ENCODE measurements at places on chromosomes 5 and 9.

DNA sequence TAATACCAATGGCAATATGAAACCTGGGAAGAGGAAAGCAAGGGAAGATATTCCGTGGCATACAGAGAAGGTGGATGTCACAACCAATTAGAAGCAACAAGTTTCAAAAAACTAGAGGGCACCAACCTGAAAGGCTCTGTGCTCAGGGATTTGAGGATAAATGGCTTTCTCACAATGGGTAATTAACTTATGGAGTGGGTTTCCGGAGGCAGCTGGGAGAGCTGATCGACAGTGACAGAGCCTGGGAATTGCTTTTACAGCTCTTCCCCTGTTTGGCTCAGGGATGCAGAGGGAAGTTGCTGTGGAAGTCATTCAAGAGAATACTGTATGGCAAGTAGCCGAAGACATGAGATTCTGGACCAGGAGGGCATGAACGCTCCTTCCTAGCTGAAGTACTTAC is 237.0 kb downstream of the KIF4B start:
- DNase-seq, result no peak

DNA sequence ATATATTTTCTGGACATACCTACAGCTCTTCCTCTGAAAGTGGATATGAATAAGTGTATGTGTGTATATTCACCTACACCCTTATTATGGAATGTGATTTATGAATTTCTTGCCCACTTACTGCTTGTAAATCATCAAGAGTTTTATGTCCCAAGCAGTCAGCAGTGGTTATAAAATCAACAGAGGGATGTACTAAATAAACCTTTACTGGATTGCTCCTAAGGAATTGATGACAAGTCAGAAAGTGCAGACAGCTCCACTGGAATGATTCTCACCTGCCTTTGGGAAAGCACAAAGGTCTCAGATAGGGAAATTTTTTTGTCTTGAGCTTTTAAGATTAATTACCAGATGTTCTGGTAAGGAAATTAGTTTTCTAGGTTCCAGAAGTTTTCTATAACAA is 9.3 kb downstream of the TMEM174 start:
- DNase-seq, result no peak

- no peak for DNase-seq
These were observed 6.9 kb upstream of the DMRT3 start for GRCh38 chr9:969310-970150.

GRCh38 chr9:95085861-95086563 is 231.5 kb downstream of the FANCC start:
- no peak for DNase-seq

- no peak for DNase-seq
These were observed 30.2 kb downstream of the BRINP1 start for GRCh38 chr9:119339056-119339455.

Measured in substantia nigra (tissue), 51 donors.